Activated naive CD4-positive, alpha-beta T cell (primary cell): ENCODE measurements at places on chromosomes 2 and 18.

- no peak for DNase-seq
These were observed 76.8 kb downstream of the DYSF start for GRCh38 chr2:71530211-71530610.

DNA sequence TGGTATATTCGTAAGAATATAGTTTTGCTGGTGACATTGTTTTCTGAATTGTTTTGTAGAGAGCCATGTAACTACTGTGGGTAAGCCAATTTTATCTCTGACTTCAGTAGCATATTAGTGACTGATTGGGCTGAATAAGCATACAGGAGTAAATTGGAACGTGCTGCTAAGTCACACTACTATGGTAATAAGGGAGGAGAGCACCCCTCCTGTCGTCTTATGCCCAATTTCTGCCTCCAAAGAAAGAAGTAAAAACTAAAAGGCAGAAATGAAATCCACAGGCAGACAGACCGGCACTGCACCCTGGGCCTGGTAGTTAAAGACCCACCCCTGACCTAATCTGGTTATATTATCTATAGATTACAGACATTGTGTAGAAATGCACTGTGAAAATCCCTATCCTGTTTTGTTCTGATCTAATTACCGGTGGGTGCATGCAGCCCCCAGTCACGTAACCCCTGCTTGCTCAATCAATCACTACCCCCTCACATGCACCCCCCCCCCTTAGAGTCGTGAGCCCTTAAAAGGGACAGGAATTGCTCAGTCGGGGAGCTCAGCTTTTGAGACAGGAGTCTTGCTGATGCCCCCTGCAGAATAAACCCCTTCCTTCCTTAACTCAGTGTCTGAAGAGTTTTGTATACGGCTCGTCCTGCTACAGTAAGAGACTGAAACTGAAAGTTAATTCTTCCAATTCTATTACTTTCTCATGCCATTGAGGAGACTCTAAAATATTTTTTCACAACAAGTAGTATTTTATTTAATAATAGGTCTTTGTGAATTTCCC is 167.0 kb downstream of the ZNF804A start:
- DNase-seq, result no peak

GRCh38 chr2:36525245-36525644 is 72.7 kb downstream of the FEZ2 start:
- no peak for DNase-seq

DNA sequence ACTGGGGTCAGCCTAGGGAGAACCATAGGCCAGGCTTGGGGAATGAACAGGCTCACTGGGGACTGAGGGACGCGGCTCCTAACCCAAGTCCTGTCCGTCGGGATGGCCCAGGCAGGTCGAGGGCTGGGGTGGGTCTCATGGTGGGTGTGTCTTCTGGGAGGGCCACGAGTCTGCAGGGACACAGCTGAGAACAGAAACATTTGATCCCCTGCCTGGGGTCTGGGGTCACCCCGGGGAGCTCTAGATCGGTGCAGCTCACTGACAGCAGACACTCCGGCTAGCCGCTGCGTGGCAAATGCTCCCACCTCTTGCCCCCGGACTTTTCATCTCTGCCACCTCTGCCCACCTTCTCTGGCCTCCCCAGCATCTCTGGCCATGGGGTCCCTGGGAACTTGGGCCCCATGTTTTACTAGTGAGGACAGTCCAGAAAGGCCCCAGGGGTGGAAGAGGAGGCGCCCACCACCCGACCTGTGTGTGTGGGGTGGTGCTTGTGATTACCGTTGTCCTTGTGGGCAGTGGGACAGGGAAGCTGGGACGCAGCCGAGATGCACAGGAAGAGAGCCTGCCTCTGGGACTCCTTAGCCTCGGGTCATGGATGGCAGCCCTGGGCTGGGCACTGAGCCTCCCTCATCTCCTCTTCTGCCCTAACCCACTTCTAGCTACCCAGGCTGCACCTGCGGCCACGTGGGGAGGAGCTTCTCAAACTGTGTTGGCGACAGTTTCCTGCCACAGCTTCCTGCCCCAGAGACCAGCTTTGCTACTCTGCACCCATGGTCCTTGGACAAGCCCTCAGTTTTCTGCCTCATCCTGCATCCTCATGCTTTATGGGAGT is 4.9 kb downstream of the ZAP70 start:
- no peak for DNase-seq

DNA sequence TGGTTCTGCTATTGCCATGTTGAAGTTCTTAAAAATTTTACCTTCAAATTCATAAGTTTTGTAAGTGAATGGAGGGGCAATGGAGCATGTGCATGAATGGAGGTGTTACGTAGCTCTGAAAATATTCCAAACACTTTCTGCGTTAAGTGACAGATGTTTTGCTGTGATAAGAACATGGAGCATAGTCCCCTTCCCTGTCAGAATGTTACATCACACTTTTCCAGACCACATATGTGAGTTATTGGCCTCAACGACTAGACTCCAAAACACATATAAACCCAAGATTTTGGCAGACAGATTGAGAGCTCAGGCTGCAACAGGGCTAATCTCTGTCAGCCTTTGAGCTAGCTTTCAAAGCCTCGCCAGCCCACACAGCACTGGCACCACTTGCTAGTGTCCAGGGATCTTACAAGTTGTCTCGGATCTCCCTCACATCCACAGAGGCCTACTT is 27.2 kb upstream of the MFSD6 start:
- no peak for DNase-seq

DNA sequence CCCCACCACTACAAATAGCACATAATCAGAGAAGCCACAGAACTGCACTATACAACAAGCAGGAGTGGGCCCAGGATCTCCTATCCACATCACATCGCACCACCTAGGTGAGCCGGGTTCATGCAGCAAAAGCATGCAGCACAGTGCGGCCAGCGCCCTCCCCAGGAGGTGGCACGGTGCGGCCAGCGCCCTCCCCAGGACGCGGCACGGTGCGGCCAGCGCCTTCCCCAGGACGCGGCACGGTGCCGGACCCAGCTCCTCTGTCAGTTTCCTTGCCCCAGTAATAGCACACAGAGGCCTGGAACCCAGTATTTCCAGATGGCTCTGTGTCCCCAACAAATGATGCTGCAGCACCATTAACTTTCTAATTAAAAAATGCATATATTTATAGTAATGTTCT is 114.1 kb downstream of the EIPR1 start:
- DNase-seq, result no peak

DNA sequence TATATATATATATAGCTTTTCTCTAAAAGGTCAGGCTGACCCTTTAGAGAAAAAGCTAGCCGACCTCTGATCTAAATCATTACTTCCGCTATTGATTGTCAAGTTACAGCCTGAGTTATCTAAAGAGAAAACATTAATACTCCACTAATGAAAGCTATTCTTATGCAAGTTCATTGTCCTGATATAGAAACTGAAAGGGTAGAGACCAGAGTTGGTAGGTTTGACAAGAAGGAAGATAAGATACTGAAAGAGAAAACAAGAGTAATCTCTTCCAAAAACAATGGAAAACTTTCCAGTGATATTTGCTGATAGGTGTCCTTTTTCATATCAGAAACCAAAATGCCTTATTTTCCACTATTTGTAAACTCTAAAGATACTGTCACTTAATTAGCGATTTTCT is 62.8 kb upstream of the SLC39A10 start:
- no peak for DNase-seq
